Gastrocnemius medialis (tissue), 4 donors: ENCODE measurements at places on chromosomes 3 and 15. TPM values are rescaled to one million over a fixed set of nuclear protein-coding genes. Genes with fewer than 3 reads are reported as not detected.

Gene C3orf49
- total RNA-seq: not detected

Gene ECE2
- not detected for total RNA-seq

Gene SMAD6
- total RNA-seq: 2.5 TPM

Gene MKRN2OS
- total RNA-seq: not detected

DNA sequence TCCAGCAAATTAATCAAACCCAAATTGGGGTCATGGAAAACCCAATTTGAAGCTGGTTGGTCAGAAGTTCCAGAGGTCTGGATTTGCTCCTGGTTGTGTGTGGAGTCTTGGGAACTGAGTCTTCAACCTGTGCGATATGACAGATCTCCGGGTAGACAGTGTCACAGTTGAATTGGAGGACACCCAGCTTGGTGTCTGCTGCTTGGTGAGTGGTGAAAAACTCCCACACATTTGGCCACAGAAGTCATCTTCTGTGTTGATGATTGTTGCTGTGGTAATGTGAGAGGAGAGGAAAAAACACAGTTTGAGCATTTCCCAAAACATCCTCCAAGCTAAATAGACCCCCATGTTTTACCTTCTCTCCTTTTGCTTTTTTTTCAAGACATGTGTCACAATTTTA, 218.1 kb downstream of the TP63 start:
- H3K4me1 ChIP-seq: no peaks in the 10 kb centered on the region
- H3K36me3 ChIP-seq: no peaks in the 10 kb centered on the region
- no peak overlapping the region for H3K4me3 ChIP-seq
- no peak overlapping the region for H3K27ac ChIP-seq

GRCh38 chr15:40828447-40829036, at the start of gene PPP1R14D:
TSS of gene PPP1R14D (minus strand) at chr15:40828708. CDS start at chr15:40828641, 67 bp downstream.
- H3K27me3 ChIP-seq: no peaks in the 10 kb centered on the region
- H3K36me3 ChIP-seq: no peaks in the 10 kb centered on the region
- H3K4me3 ChIP-seq: no peak within 1 kb of the TSS
- no peaks in the 10 kb centered on the region for H3K4me1 ChIP-seq

DNA sequence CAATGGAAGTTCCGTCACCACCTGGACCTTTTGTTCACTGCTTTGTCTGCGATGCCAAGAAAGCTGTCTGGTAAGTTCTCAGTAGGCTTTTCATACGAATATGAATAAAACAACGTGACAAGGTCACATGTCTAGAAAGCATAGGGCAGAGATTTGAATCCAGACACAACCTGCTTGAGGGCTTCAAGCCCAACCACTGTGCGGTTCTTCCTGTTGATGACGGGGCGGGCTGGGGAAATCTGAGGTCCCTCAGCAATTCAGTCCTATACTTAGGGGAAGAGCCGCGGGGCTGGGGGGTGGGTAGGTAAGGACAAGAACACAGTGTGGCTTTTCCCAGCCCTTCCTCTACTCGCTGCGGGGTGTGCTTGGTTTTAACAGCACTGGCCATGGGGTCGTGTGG, 32.4 kb upstream of the SMAD3 start:
- H3K4me1 ChIP-seq: peaks cover 3% of the 10 kb centered on the region
- no peaks in the 10 kb centered on the region for H3K27me3 ChIP-seq
- H3K36me3 ChIP-seq: no peaks in the 10 kb centered on the region
- no peak overlapping the region for H3K27ac ChIP-seq
- H3K4me3 ChIP-seq: peak overlapping the region; percentile 36

- no peak for DNase-seq
- no peaks in the 10 kb centered on the region for H3K4me1 ChIP-seq
- H3K36me3 ChIP-seq: no peaks in the 10 kb centered on the region
- H3K4me3 ChIP-seq: no peak overlapping the region
- H3K27me3 ChIP-seq: no peaks in the 10 kb centered on the region
These were observed 144.3 kb downstream of the STAC start for GRCh38 chr3:36524560-36524959.
